ENCODE measurements at places on chromosomes 16 and 17. TPM values are rescaled to one million over a fixed set of nuclear protein-coding genes. Genes with fewer than 3 reads are reported as not detected.

MRC2 gene
- total RNA-seq = 175 TPM

SPIRE2 gene
- 2.1 TPM for total RNA-seq

PIRT gene
- not detected for total RNA-seq

APOH gene
- total RNA-seq = 2.1 TPM

ALOX15B gene
- total RNA-seq = 0.52 TPM

DGKE gene
- 6.8 TPM for total RNA-seq

KRT16 gene
- total RNA-seq = 0.52 TPM

SDR42E2 gene
- total RNA-seq = not detected

PRSS27 gene
- total RNA-seq = not detected

ANKFN1 gene
- 1.6 TPM for total RNA-seq

Measured in skeletal muscle tissue (tissue), 5 donors.